Activated T-cell treated with anti-CD3 and anti-CD28 coated beads for 1 hour (primary cell): ENCODE measurements at places on chromosomes 2 and 18.
A peak's percentile ranks its signal among the peaks of the same experiment; 100 is the strongest.

DNA sequence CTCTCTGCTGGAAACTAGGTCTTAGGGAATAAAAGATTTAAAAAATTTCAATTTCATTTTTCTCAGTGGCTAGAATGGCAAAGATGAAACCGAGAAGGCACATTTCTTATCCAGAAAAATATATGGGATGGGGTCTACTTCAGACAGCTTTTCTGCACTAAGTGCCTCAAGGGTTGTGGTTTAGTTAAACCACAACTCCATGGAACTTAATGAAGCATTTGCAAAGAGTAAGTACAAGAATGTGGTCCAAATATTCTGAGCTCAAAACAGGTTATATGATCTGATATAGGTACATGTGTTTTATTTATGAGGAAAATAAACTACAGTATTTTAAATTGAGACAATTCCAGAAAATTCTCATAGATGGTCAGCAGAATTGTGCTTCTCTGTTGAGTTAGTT is 101.8 kb upstream of the FZD5 start:
- DNase-seq = no peak

DNA sequence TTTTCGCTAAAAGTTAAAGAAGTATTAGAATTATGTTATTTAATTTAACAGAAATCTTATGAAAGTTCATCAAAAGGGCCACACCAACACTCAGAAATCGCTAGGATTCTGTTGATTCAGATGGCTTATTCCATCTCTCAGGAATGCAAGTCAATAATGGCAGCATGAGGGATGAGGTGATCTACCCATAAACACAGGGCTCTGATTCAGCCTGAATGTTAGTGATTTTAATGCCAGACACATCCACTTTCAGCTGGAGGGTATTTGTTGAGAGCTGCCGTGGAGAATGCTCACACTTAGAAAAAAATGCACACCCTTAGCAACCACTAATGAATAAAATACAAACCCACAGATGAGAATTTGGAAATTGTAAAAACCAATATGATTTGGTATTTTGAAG is 173.3 kb upstream of the ERBB4 start:
- no peak for DNase-seq

- no peak for DNase-seq
Observed at GRCh38 chr2:142875652-142876051, 1.8 kb upstream of the KYNU start.

- DNase-seq = no peak
Observed at GRCh38 chr2:191976436-191976835, 129.5 kb upstream of the CAVIN2 start.

DNA sequence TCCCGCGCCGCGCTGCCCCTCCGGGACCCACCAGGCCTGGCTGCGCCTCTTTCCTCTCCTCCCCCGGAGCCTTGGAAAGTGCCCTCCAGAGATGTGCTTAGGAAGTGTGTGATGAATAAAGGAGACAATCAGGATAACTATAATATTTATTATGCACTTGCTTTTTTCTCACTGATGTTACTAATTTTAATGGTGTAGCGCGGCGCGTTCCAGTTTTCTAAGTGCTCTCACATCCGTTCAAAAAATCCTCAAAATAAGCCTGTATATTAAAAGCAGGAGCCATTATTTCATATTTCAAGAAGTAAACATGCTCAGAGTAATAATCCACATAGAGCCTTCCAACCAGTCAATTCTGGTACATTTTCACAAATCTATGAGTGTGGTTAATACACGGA is 941 bp upstream of the MPPE1 start:
- DNase-seq = peak; percentile 17

- no peak for DNase-seq
Observed at GRCh38 chr2:133673305-133673905, 105.1 kb upstream of the NCKAP5 start.

- DNase-seq = no peak
Observed at GRCh38 chr2:109406301-109406700, 207.5 kb downstream of the SEPTIN10 start.

GRCh38 chr2:33380719-33381118 is 95.7 kb upstream of the RASGRP3 start:
- DNase-seq = no peak

- no peak for DNase-seq
Observed at GRCh38 chr2:26268213-26268612, 23.5 kb downstream of the HADHB start.

GRCh38 chr18:7021994-7022840 is 95.4 kb downstream of the LAMA1 start:
- no peak for DNase-seq

DNA sequence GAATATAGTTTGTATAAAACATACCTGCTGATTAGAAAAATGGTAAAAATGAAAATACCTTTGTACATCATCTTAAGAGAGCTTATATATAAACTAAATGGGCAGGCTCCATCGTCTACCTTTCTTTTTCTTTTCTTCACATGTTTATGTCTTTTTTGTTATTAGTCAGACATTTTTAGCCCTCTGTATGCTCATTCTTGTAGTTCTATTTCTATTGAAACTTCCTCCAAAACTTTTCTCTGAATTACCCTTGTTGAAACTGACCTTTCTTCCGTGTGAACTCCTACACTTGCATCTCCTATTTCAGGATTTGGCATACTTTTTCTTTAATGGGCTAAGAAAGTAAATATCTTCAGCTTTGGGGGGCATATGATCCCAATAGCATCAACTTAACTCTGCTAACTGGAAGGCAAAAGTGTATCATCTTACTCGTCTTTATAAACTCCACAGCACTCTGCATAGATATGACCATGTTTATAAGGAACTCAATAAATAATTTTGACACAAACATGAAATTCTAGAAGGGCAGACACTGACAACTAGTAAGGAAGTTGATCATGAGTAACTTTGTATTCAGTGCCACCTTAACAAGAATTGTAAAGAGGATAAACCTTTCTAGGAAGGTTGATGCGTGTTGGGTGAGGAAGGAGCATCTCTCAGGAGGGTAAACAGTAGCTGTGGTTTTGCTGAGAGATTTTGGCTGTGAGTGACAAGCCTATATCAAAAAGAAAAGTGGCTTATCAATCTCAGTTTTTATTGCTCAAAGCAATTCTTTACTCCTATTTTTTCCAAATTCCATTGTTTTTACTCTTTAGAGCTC is 127.6 kb downstream of the PIK3C3 start:
- DNase-seq = no peak

GRCh38 chr18:49865401-49865800 is 52.1 kb upstream of the ACAA2 start:
- no peak for DNase-seq

- DNase-seq = no peak
Observed at GRCh38 chr2:3336844-3337243, 40.8 kb downstream of the EIPR1 start.

DNA sequence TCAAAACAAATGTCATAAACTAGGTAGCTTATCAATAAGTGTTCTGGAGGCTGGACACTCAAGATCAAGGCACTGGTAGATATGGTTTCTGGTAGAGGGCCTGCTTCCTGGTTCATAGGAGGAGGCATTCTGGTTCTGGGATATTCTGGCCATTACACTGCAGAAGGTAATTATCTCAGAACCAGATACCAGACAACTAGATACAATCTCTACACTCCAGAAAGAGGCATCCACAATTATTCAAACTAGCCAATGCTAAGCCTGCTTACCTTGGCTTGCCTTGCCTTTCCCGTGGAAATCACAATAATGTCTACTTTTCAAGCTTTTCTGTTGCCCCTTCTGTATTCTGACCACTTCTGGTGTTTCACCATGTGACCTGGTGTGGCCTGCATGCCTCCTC is 785.2 kb upstream of the GYPC start:
- no peak for DNase-seq

GRCh38 chr2:181393472-181393871 is 63.7 kb upstream of the ITGA4 start:
- no peak for DNase-seq

- no peak for DNase-seq
Observed at GRCh38 chr2:164678631-164679149, 57.4 kb upstream of the GRB14 start.

GRCh38 chr18:7000484-7001096 is 117.0 kb downstream of the LAMA1 start:
- DNase-seq = no peak

GRCh38 chr18:34809451-34810072 is 99.5 kb downstream of the DTNA start:
- no peak for DNase-seq

DNA sequence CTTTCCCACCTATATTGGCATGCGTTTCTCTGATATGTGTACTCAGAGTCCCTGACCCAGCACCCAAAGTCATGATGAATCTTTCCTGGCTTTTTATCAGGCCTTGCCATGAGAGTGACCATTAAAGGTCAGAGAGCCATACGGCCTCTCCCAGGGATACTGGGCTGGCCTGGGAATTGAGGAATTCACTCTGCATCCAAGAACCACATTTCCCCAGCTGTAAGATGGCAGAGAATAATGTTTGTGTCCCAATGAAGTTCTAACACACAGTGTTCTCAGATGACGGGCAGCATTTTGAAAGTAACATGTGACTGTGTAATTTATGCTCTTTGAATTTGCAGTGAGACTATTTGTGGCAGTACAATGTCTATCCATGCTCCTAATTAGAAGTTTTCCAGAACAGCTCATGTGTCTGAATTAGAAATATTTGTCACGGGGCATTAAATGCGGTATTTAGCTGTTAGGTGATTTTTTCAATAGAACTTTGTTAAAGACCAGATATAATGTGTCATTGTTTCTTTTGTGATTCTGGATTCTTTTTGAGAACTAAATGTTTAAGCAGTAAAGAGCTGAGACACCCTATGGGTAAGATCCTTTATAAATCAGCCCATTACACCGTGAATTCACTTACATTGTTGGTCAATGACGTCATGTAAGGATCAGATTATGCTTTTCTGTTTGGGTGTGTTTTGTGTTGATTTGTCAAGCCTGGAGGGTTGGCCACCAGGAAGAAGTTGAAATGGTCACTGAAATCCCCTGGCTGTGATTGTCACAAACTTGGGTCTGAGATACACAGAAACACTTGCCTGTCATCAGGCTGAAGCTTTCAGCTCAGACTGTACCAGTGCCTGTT is 7.3 kb upstream of the SLC3A1 start:
- no peak for DNase-seq

DNA sequence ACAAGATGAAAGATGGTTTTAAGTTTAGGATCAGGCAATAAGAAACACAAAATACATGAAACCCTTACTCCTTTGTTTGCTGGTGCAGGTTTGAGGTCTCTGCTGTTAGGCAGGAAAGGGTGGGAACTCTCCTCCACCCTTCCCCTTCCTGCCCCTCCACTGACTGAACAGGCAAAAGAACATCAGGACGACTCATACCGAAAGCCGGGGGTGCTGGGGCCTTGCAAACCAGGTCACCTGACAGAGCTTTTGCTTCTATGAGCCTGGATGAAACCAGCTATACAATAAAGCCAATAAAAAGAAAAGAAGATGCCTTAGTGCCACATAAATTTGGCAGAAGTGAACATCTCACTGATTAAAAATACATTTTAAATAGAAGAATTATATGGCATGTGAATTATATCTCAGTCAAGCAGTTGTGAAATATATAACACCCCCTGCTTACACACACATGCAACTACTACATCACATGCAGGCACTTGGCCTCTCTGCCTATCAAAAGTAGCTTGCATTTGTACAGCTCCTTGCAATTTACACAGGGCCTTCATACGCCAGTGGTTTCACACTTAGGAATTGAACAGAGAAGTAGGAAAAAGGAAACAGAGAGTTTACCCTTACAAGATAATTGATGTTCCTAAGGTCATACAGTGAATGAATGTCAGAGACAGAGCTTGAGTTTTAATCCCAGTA is 215.1 kb upstream of the TRIB2 start:
- DNase-seq = peak; percentile 43

DNA sequence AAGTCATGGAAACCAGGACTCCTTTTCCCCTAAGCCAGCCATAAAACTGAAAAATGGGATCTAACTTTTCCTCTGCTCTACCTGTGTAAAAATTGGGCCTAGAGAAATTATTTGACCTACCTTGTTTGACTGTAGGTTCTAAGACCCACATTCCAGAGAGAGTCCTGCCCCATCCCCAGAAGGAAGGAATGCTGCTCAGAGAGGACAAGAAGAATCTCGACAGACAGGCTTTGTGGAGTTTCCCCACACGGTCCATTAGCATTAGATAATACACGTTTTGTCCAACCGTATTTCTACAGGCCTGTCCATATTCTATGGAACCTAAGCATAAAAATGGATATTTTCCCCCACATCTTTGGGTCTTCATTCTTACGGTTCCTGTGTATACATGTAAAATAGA is 403.3 kb downstream of the METTL4 start:
- no peak for DNase-seq

- no peak for DNase-seq
Observed at GRCh38 chr18:27004056-27004829, 138.7 kb upstream of the AQP4 start.

DNA sequence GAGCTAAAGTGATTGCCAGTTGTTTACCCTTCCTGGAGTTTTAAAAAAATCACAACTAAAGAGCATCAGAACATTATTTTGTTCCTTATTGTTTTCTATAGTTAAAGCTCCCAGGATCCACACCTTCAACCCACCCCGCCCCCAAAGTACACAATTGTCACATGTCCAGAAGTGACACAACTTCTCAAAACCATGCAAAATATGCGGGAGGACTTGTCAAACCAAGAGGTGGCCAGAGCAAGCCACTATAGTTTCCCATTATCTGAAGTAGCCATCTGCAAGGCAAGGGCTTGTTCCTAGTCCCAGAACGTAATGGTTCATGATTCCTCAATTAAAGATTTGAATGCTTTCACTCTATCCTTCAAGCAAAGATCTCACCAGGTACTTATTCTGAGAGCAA is 9.9 kb upstream of the INO80C start:
- DNase-seq = no peak

DNA sequence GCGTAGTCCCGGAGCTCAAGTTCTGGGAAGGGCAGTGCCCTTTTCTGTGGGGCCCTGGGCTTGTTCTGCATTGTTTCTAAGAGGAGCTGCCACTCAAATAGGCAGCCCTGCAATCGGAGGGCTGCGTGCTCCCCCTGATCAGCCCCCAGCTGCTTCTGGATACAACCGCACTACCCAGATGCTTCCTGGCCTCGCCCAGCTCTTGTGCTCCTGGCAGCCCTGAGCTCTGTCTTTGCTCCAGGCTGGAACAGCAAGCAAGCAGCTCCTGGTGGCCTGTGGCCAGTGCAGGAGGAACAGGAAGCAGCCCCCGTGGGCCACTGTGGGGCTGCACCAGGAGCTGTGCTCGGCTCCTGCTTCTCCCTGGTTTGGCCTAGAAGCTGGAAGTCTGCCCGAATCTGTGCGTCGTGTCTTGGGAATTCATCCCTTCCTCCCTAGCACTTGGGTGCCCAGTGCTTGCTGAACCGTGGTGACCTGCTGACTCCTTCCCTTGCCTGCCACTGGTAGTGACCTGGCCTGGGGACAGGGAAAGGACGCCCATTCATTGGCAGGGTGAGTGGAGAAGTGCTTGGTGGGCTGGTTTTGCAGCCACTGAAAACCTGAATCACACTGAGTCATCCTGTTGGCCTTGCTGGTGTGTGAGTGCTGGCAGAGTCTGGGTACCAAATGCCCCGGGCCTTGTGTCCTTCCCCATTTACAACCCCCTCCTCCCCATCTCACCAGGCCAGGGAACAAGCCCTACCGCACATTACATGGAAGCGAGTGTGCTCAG is 27.3 kb upstream of the NTSR2 start:
- DNase-seq = no peak

DNA sequence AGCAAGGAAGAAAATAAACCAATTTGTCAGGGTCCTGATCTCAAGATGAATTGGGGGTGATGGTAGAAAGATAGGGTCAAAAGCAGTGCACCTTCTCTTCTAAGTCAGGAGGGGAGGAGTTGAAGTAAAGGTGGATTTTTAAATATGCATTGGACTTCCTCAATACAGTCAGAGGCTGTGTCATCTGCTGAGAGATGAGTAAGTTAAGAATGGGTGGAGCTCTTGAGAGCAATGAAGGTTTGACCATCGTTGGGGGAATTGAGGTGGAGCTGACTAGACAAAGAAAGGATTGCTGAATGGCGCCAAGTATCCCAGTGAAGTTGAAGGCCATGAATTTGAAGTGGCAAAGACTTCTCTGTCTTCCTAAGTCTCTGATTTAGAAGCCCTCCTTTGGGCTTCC is 18.4 kb upstream of the CPO start:
- no peak for DNase-seq
